ENCODE measurements at places on chromosomes 12 and 14.

DNA sequence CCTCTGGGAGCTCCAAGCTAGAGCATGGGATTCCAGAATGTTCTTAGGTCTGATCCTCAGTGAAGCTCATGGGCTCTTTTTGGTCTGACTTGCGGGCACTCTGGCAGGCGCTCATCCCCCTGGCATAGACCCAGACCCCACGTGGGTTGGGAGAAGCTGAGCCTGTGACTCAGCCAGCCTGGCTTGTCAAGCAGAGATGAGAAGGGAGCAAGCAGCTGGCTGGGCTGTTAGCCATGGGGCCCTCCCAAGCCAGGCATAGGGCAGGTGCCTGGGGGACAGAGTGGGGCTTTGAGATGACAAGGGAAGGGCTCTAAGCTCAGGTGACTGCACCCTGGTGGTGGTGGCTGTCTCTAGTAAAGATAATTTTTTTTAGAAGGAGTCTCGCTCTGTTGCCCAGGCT lies 80.3 kb upstream of the NOS1 start:
- no peak for DNase-seq

DNA sequence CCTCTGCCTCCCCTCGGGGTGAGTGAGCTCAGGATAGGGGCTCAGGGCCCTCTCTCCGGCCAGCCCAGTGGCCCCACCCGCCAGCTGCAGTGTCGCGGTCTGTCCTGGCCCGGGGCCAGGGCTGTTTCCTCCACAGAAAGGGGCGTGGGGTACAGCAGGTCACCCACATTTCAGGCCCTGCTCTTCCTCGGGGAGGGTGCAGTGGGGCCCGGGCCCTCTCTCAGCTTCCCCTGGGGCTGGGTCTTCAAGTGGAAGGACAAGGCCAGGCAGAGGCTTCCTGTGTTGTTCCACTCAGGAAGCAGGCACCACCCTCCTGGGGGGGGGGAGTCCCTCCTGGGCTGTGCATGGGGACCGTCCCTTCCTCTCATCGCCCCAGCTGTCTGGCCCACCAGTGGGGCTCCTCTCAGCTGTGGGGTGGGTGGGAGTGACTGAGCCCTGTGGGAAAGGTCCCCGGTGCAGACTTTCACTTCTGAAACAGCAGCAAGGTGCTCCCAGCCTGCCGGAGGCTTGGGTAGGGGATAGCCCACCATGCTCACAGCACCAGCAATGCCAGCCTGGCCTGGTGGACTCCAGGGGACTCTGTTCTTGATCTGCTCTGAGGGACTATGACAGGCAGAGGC lies 3.7 kb downstream of the GPR132 start:
- no peak for DNase-seq

- no peak for DNase-seq
Measured at GRCh38 chr12:10365696-10366405, 24.0 kb downstream of the KLRK1 start.

DNA sequence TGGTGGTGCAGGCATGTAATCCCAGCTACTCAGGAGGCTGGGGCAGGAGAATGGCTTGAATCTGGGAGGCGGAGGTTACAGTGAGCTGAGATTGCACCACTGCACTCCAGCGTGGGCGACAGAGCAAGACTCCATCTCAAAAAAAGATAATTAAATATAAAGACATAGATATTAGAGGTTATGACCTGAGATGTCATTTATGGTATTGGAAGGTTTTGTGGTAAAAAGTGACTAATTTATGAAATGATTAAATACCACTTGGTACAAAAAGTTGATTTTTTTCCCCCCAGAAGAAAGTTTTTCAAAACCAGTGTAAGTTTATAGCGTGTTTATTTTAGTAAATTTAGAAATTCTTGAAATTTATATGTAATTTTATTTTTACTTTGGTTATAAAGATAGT lies 4.3 kb downstream of the AEBP2 start:
- DNase-seq = no peak

GRCh38 chr12:123899368-123899767 lies 73.3 kb downstream of the CCDC92 start:
- no peak for DNase-seq

GRCh38 chr14:89217891-89218290 lies 199.1 kb downstream of the FOXN3 start:
- no peak for DNase-seq

- no peak for DNase-seq
Measured at GRCh38 chr12:92278378-92278828, 132.8 kb upstream of the BTG1 start.

- no peak for DNase-seq
Measured at GRCh38 chr14:45947830-45948229, 694.8 kb upstream of the MIS18BP1 start.

GRCh38 chr12:100403446-100403845 lies 46.6 kb downstream of the SLC17A8 start:
- no peak for DNase-seq

DNA sequence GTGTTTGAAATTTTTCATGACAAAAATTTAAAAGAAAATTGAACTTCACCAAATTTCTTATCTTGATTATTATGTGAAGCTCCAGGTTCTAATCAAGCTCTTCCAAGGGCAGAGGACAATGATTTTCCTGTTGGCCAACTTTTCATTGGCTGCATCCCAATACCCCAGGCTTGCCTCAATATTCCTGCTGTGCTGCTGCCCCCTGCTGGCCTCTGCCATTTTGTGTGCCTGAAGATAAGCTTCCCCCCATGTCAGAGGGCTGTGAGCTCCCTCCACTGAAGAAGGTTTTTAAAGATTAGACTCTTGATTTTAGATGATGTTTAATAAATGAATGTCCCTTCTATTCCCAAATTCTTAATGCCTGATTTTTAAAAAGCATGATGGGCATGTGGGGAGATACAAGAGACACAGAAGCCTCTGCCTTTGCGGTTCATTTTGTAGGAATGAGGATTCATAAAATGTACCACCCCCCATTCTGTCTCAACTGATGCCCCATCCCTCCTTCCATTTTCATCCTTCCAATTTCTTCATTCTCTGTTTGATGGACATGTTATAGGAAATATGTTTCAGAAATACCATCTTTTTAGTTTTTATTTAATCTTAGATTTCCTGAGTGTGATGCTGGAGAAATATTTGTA lies 76.7 kb upstream of the RGS6 start:
- no peak for DNase-seq

Measured in cortex of kidney (tissue), 1 donor.